Caudate nucleus (tissue), 63 donors: ENCODE measurements at places on chromosomes 6 and 20.

DNA sequence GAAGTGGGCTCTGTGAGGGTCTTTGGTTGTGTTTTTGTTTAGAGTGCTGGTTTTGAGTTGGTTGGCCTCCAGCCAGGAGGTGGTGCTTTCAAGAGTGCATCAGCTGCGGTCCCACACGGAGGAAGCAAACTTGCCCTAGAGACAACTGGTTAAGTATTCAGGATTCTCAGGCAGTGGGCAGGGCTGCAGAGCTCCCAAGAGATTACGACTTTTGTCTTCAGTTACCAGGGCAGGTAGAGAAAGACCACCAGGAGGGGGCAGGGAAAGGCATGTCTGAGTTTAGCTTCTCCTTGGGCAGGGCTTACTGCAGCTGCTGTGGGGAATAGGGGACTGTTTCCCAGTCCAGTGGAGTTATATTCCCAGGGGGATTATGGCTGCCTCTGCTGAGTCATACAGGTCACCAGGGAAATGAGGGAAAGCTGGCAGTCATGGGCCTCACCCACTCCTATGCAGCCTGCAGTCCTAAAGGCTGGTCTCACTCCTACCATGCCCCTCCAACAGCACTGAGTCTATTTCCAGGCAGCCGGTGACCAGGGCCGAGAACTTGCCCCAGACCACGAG lies 64.3 kb downstream of the TTI1 start:
- no peak for DNase-seq

- DNase-seq = no peak
Observed at GRCh38 chr6:227074-227782, 65.1 kb upstream of the DUSP22 start.

GRCh38 chr6:128573036-128573435 lies 52.6 kb upstream of the PTPRK start:
- DNase-seq = no peak

DNA sequence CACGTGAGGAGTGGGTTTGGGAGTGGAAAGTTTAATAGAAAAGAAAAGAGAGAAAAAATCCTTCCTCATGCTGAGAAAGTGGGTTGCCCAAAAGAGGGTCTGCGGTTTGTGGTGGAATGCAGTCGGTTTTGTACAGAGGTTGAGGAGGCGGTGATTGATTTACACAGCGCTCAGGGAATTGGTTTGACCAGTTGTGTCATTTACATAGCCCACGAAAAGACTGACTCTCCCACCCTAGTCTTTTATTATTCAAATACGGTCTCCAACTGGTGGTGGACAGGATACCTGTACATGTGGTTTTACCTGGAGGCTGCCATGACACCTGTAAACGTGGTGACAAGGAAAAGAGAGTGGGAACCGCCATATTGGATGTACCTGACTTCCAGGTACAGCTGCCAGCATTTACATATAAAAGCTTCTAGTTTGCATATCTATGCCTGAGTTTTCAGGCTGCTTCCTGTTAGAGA lies 42.1 kb downstream of the HLA-DPB1 start:
- no peak for DNase-seq

GRCh38 chr6:111683749-111684267 lies 78.1 kb upstream of the TRAF3IP2 start:
- DNase-seq = no peak

DNA sequence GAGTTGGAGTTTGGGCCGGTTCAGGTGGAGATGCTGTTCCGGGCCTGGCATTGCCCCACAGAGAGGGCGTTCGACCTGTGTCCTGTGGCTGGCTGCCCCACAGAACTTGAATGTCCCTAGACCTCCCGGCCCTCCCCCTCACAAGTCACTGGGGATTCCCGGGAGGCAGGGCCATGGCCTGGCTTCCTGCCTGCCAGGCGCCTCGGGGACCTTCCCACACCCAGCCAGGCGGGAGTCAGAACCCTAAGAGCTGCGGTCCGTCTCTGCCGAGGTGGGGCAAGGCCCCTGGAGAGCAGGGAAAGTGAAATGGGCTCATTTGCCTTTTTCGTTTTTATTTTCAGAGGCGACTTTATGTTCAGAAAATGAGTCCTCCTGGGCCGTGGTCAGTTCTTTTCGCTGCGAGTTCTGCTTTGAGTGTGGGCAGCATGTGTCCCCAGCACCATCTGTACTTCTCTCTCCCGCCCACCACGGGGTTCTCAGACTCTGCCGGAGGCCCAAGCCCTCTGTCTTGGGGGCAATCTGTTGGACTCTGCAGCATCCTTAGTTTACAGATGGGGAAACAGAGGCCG lies 8.5 kb downstream of the RBM38 start:
- no peak for DNase-seq

GRCh38 chr6:150426198-150426597 lies 57.4 kb downstream of the IYD start:
- no peak for DNase-seq

GRCh38 chr20:41476013-41476441 lies 109.4 kb upstream of the EMILIN3 start:
- DNase-seq = no peak

- no peak for DNase-seq
Observed at GRCh38 chr6:78844899-78845298, 22.5 kb upstream of the IRAK1BP1 start.

GRCh38 chr6:144190080-144190479 lies 39.8 kb downstream of the STX11 start:
- no peak for DNase-seq

DNA sequence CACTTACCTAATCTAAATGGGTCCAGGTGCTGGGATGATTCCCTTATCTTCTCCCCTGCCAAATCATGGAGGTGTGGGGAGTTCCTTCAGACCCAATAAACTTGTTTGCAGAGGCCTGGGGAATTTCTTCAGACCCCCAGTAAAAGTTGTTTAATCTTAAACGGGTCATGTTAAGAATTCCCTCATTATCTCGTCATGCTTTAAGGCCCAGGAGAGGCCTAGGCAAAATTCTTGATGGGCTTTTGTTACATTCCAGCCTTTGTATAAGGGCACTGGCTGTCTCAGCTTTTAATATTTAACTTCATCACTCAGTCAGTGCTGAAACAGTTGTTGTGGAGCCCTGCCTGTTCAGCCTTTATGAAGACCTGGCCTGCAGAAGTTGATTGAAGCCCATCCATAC lies 11.0 kb upstream of the SLC35B3 start:
- no peak for DNase-seq

GRCh38 chr6:130259557-130259956 lies 36.8 kb upstream of the SAMD3 start:
- DNase-seq = no peak

DNA sequence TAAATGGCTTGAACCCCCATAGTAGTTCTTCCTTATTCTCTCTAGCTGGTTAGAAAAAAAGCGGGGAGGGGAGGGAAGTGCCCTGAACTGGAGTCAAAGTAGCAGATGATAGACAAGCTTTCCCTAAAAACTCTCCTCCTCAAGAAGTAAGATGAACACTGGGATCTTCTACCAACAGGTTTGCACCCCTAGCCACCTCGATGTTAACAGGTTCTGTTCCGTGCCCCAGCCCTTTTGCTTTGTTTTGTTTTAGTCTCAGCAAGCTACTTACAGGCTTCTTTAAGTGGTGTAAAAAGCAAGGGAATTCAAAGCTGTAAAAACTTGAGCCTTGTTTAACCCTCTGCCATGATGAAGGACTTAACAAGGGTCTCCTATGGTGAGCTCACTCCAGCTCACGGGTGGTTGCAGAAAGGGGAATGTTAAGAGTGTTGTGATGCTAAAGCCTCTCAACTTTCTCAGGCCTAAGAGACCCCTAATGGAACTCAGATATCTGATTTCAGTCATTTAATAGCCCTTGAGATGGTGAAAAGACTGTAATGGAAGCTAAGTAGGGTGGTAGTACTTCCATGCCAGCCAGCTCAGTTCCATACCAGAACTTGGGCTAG lies 106.0 kb downstream of the FOXO3 start:
- DNase-seq = no peak

- DNase-seq = no peak
Observed at GRCh38 chr6:140463312-140463710, 1088.9 kb upstream of the CITED2 start.

DNA sequence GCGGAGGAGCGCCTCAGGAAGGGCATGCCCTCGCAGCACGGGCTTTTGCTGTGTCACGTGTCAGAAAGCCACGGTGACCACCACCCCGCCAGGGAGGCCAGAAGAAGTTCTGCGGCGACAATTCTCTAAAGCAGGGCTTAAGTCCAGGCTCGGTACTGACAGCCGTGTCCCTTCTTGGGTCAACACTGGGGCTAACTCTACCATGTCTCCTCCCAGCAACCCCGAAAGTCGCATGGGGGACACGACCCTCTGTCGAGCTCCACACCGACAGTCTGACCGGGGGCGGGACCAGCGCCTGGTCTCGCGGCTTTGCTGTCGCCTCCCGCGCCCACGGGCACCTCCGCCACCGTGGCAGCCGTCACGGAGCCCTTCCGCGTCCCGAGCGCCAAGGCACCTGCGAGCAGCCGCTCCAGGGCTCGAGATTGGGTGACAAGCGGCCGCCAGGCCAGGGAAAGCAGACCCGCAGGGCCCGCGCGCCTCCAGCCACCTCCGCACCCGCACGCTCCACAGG lies 534 bp downstream of the NANP start:
- DNase-seq = peak; percentile 41

- no peak for DNase-seq
Observed at GRCh38 chr20:38089500-38089899, 56.0 kb downstream of the RPRD1B start.

GRCh38 chr6:71621918-71622519 lies 264.3 kb upstream of the RIMS1 start:
- no peak for DNase-seq
